ENCODE measurements at places on chromosomes 2 and 18.

DNA sequence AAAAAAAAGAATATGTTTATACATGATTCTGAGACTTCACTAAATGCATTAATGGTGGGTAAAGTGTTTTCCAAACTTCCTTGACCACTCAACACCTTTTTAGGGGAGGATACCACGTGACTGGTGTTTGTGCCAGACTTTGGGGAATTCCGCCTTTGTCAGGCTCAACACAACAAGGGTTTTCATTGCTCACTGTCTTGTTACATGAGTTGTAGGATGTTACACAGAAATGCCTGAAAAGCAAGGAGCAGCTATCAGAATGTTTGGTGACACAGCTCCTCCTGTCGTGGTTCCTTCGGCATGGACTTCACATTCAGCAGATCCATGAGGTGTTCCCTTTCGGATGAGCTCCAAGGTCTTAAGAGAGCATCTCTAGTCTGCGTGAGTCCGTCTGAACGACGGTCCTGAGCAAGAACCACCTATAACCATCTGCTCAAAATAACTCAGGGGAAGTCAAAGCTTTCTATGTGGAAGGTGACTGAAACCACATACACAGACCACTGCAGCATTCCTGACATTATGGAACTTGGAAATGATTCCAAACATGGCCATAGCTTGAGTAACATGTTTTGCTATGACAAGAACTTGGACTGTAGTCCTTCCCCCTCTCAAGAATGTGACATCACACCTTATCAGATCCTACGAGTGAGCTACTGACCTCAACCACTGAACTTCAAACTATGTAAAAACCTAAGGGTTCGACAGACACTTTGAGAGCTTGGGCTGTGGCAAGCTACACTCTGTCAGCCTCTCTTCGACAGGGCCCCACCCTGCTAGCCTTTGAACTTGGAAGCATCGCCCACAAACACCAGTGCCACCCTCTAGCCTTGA lies 57.5 kb downstream of the MCFD2 start:
- no peak for DNase-seq

GRCh38 chr2:200042944-200043343 lies 87.6 kb downstream of the MAIP1 start:
- DNase-seq, result no peak

DNA sequence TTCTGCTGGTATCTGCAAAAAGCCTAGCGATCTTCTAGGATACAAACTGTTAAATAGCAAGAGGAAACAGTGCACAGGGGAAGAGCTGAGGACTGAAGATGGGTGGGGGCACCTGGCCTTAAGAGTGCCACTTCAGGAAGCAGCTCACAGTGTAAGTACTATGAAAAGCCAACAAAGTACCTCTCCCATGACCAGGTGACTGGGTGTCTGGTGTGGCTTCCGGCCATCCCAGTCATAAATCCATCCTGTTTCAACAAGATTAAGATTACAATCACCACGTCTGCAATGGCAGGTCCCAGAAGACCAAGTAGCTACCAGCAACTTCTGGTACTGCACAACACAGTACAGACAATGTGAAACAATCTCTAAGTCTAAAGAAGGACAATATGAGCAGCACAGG lies 15.9 kb downstream of the ERFE start:
- no peak for DNase-seq

DNA sequence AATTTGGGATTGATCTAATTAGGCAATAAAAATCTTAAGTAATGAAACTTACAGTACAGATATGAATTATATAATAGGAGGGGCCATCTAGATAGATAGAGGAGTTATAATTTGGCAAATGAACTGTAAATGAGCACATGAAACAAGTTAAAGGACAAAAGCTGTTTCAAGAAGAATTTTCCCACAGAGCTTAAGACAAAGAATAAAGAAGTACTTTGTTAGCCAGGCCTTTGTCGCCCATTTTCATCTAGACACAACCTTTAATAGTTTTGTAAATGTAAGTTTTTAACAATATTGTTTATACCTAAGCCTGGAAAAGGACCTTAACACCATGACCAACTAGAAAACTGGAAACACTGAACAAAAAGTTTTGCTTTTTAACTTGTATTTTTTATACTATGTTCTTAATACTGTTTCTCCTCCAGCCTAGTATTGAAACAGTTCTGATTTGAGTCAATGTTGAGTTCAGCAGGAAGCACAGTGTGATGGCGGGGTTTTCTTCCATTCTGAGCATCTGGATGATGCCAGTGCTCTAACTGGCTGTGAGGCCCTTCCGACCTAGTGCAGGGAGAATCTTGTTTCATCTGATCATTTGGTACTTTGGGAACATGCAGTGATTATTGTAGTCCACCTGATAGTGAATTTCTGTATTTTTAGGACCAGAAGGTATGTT lies 37.6 kb downstream of the FARP2 start:
- no peak for DNase-seq

GRCh38 chr2:15582710-15583357 lies 8.8 kb upstream of the DDX1 start:
- DNase-seq, result no peak

DNA sequence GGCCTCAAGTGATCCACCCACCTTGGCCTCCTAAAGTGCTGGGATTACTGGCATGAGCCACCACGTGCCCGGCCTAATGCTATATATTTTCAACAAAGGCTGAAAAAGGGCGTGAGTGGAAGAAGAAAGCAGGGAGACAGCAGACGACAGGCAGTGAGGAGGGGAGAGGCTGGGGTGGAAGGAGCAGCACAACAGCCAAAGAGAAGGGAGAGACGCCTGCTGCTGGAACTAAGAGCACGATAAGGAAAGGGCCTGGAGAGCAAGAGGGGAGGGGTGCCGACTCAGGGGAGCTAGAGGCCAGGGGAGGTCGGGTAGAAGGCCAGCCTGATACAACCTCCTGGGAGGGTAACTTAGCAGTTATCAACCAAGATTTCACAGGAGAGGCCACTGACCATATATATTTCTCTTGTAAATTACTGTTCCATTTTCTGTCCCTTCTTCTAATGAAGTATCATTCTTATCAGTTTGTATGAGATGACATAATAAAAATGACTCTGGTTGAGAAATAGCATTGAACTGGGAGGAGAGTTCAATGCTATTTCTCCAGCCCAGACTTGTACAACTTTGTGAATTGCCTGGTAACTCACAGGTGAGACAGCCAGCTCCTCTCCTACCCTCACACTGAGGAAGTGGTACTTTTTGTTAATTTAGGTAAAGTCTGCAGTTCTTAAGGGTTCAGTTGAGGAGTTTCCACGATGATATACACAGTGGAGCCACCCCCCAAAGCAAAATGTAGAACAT lies 5.8 kb upstream of the RNU4ATAC start:
- no peak for DNase-seq

DNA sequence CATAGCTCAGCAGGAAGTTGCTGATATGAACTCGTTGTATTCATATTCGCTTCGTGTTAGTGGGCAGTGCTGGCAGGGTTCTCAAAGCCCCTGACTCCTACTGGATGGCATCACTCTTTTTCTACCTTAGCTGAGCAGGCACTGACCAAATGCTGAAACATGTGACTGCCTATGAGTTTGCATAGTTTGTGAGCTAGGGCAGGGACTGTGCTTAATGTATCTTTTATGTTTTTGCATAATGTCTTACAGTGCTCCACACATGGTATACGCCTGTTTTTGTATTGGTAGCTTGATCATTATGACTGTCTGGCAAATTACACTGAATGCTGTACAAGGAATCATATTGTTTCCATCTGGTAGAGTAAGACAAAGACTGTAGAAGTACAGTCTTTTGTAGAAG lies 305.3 kb downstream of the PARD3B start:
- no peak for DNase-seq

DNA sequence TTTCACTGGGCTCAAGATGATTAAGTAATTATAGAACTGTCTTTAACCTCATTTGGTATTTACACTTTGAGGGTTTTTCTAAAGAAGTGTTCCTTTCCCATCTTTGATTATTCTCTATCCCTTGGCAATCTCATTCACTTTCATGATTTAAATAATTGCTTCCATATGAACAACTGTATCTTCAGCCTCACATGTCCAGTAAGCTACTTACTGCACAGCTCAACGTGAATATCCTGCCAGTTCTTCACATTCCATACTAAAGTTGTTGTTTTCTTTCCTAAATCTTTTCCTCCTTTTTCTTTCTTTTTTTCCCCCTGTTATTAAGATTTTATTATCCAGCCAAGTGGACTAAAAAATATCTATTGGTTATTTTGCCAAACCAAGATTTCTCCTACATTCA lies 37.7 kb downstream of the ZC3H15 start:
- DNase-seq, result no peak

GRCh38 chr2:138095336-138095735 lies 131.1 kb downstream of the HNMT start:
- no peak for DNase-seq

DNA sequence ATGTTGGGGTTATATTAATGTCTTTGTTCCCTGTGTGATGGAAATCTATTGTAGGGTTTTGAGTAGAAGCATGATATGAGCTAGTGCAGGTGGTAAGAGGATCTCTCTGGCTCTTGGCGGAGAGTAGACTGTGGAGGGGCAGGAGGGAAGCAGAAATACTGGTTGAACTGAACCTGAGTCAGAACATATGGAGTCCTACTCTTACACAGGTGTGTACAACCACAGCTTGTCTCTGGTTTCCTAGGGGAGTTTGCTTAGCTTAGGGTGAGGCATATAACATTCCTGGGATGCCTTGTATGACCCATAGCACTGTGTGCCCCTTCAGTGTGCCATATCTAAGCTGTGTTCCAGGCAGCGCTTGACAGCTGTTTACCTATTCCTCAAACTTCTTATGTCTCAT lies 97.3 kb upstream of the GCFC2 start:
- DNase-seq, result no peak

- no peak for DNase-seq
These were observed 73.0 kb downstream of the CHRNA1 start for GRCh38 chr2:174691201-174691779.

GRCh38 chr2:138494265-138494966 lies 7.2 kb upstream of the SPOPL start:
- no peak for DNase-seq

GRCh38 chr2:19810148-19810547 lies 91.6 kb downstream of the TTC32 start:
- no peak for DNase-seq

GRCh38 chr18:43572163-43572562 lies 294.9 kb upstream of the SYT4 start:
- DNase-seq, result no peak

GRCh38 chr2:239344857-239345216 lies 56.0 kb downstream of the HDAC4 start:
- no peak for DNase-seq

GRCh38 chr2:158655628-158656027 lies 139.5 kb upstream of the DAPL1 start:
- DNase-seq, result no peak

DNA sequence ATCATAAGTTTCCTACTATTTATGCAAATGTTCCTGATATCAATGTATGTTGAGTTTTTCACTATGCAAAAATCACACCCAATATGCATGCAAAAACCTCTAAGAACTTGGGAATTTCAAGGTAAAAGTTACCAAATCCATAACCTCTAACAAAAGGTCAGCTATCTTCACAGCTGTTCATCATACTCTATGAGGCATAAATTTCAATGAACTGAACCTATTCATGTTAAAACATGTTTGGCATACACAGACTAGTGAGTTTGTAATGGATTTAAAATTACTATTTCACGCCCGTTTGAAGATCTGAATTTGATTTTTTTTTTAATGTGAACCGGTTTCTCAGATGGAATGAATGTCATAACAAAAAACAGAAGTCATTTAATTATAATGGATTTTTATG lies 100.2 kb downstream of the ATAD2B start:
- DNase-seq, result no peak

DNA sequence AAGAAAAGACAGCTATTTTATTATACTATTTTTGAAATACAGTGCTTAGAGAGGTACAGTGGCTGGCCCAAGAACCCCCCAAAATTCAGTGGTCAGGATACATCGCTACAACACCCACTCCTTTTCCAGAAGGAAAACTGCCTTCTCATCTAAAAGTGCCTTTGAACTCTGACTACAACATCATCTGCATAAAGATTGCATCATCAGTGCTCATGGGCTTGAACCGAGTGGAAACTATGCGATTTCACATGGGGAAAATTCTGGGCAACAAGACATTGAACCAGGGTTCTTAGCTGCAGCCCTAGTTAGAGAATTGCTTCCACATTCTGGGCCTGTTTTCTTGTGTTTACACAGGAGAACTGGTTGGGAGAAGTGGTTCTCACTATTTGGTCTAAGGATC lies 294.6 kb upstream of the SLC14A2 start:
- no peak for DNase-seq

- no peak for DNase-seq
These were observed 11.0 kb upstream of the LGALSL start for GRCh38 chr2:64442801-64443429.

- no peak for DNase-seq
These were observed 62.7 kb upstream of the ST3GAL5 start for GRCh38 chr2:85951351-85952067.

DNA sequence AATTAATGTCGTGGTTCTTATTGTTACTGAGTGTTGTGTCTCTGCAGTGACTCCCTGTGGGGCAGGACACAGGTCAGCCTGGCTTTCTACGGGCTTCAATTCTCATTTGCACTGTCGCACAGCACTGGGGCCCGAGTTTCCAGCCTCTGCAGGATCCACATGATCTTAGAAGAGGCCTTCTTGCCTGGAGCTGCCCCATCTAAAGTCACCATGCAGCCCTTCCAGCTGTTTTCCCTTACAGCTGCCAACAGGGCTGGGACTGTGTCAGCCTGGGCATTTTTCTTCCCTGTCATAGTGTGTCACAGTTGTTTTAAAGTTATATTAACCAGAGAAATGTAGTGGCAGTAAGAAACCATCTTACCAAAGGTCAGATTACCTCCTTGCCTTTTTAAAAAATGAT lies 27.0 kb downstream of the FHL2 start:
- DNase-seq, result no peak

GRCh38 chr18:13614641-13615288 lies 111.6 kb downstream of the FAM210A start:
- DNase-seq, result no peak

- no peak for DNase-seq
These were observed 254.0 kb downstream of the CYP26B1 start for GRCh38 chr2:71893646-71894045.

DNA sequence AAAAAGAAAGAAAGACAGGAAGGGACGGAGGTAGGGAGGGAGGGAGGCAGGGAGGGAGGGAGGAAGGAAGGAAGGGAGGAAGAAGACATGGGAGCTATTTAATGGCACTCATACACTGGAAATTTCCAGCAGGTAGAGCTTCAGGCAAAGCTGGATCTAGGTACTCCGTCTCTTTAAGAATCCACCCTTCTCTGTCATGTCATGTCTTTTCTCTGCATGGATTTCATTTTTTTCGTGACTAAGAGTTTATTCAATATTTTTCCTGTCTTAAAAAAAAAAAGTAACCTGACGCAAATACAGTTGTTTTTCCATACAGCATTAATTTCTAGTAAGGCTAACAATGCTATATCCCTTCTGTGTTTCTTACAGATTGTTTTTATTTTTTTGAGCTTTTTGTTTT lies 56.3 kb upstream of the MCFD2 start:
- no peak for DNase-seq

- DNase-seq, result no peak
These were observed 40.7 kb downstream of the SOS1 start for GRCh38 chr2:39080152-39080551.

DNA sequence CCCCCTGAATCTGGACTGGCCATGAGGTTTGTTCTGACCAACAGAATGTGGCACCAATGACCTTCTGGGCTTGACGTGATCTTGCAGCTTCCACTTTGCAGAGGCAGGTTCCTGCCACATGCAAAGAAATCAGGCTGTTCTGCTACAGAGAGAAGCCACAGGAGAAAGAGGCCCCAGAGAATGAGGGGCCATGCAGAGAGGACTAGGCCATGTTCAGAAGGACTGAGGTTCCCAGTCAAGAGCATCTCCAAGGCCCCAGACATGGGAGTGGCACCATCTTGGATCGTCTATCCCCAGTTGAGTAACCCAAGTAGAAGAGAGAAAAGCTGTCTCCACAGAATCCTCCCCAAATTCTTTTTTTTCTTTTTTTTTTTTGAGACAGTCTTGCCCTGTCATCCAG lies 131.1 kb downstream of the ZBTB7C start:
- no peak for DNase-seq

Data from esophagus squamous epithelium (tissue), 5 donors.